Activated CD4-positive, alpha-beta T cell treated with anti-CD3 and anti-CD28 coated beads, Interleukin-2, amount 50 U/mL, for 24 hours (primary cell): ENCODE measurements at places on chromosomes 1 and 21.

- no peak for DNase-seq
Observed at GRCh38 chr1:170309389-170310013, 163.7 kb downstream of the NTMT2 start.

- DNase-seq, result no peak
Observed at GRCh38 chr1:159187647-159188374, 16.4 kb downstream of the CADM3 start.

- DNase-seq, result no peak
Observed at GRCh38 chr1:203667616-203668015, 41.0 kb downstream of the ATP2B4 start.

DNA sequence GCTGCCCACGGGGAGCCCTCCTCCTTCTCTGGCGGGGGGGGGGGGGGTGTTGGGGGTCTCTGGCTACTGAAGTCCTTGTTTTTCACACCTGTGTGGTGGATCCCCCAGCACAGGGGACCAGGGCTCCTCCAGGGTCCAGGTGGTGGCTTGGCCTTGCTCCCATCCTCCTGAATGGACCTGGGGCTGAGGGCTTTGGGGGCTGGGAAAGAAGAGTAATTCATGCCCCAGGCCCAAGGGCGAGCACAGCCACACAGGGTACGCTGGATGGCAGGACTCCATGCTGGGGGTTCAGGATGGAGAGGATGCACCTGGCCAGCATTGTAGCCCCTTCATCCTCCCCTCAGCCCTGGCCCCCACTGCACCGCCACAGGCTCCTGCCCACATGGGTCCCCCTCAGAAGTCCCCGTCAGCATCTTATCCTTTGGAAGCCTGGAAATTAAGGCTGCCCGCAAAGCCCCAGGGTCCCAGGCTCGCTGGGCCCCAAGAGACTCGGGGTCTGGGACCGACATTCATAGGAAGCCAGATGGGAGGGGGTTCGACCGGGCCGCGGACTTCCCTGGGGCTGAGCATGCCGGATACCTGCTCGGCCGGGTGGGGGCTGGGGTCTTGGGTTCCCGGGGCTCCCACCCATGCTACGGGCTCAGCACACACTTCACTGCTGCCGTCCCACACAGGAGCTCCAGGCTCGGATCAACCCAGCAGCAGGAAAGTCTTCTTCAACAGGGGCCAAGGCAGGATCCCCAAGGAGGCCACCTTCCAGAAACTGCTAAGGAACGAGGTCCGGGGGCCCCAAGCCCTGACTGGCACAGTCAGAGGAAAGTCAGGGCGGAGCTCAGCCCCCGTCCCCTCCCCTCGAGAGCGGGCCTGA lies 49.0 kb upstream of the ACTRT2 start:
- DNase-seq, result no peak

GRCh38 chr1:179205284-179205683 lies 24.2 kb downstream of the ABL2 start:
- DNase-seq, result no peak

DNA sequence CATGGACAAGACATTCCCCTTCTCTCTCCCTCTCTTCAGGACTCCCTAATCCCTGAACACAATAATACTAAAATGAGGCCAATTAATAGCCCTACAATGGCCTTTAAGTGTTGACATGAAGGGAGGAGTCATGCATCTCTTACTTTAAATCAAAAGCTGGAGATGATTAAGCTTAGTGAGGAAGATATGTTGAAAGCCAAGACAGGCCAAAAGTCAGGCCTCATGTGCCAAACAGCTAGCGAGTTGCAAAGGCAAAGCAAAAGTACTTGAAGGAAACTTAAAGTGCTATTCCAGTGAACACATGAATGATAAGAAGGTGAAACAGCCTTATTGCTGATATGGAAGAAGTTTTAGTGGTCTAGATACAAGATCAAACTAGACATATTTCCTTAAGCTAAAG lies 49.5 kb upstream of the CD46 start:
- DNase-seq, result no peak

- no peak for DNase-seq
Observed at GRCh38 chr1:245256528-245256927, 101.7 kb downstream of the KIF26B start.
